Activated CD4-positive, alpha-beta T cell treated with anti-CD3 and anti-CD28 coated beads, Interleukin-2, amount 50 U/mL, for 24 hours (primary cell): ENCODE measurements at places on chromosomes 1 and 21.

DNA sequence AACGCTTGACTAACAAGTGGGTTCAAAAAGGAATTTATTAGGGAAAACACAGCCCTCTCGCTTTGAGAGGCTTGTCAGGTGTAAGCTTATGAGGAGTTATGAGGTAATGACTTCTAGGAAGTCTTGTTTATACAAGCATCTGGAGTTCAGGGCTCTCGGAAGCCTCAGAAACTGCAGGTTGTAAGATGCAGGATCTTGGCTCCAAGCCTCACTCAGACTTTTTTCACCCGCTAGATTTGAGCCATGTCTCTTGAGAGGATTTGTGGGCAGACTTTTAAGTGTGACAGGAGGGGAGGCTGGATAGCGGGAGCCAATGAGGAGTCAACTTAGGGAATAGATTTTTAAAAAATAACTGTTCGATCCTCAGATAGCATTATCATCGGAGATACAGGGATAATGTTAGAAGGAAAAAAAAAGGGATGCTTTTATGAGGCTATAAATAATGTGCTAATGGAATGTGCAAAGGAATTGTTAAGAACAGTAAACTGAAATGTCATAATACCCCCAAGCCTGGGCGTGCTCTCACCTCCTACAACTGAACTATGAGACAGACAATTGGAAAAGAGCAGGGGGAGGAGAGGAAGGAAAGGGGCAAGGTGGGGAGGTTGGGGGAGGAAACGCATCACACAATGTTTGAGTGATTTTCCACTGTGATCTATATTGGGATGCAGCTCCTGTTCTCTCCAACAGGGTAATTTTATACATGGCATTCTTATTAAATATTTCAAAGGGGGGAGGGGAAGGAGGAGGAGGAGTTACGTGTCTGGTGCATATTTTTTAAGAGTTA lies 107.4 kb upstream of the ESRRG start:
- DNase-seq, result no peak

DNA sequence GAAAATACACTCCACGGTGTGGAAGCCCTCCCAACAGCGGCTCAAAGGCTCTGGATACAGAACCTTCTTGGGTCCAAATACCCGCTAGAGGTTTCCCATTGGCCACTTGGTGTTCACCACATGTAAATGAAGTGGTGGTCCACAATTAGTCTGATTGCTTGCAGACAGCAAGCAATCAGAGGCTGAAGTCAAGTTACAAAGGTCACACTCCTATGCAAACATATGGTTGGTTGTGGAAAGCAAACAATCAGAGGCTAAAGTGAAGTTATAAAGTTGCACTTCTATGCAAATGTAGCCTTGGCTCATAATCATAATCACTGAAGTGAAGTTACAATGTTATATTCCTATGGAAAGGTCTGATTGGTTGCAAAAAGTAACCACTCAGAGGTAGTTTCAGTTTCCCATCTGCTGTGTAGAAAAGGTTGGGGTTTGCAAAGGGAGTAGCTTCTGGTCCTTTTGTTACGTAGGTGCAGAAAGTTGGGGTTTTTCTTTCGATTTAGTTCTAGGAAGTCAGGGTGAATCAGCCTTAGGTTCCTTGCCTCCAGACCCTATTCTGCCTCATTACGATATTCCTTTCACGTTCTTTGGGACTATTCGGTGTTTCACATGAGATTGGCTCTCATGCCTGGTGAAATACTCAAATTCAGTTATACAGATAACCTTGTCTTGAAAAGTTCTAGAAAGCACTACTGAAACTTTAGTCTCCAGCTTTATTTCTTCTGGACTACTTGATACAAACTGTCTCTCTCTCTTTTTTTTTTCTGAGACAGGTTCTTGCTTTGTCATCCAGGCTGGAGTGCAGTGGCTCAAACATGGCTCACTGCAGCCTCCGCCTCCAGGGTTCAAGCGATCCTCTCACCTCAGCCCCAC lies 36.7 kb upstream of the MTF2 start:
- DNase-seq, result no peak

- no peak for DNase-seq
Measured at GRCh38 chr21:39385299-39386145, 36.6 kb upstream of the HMGN1 start.

GRCh38 chr1:209662879-209663327 lies 10.7 kb upstream of the LAMB3 start:
- no peak for DNase-seq

DNA sequence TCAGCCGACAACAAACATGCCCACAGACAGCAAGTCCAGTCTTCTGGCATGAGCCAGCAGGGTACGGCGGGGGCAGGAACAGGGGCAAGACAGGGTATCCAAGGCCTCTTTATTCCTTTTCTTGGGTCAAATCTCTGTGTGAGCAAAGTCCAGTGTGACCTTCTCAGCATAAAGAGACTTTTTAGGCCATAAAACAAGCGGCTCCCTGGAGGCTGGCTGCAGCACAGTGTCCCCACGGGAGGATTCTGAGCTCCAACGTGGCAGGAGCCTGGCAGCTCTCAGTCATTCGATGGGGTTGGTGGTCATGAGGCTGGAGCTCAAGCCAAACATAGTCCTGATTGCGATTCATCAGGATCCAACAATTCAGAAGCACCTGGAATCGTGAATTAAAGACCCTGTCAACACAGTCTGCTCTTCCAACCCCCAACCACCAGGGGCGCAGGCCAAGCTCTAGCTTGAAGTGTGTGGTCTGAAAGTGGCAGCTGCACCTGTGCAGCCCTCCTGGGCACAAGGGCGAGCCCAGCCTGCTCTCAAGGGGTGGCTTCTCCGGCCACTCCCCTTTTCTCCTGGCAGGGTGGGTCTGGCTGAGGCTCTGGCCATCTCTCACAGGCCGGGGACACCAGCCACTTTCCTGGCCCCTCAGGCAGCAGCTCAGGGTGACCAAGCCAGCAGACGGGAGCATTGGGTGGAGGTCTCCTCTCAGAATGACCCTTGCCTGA lies 62.1 kb downstream of the SLC66A1 start:
- no peak for DNase-seq

DNA sequence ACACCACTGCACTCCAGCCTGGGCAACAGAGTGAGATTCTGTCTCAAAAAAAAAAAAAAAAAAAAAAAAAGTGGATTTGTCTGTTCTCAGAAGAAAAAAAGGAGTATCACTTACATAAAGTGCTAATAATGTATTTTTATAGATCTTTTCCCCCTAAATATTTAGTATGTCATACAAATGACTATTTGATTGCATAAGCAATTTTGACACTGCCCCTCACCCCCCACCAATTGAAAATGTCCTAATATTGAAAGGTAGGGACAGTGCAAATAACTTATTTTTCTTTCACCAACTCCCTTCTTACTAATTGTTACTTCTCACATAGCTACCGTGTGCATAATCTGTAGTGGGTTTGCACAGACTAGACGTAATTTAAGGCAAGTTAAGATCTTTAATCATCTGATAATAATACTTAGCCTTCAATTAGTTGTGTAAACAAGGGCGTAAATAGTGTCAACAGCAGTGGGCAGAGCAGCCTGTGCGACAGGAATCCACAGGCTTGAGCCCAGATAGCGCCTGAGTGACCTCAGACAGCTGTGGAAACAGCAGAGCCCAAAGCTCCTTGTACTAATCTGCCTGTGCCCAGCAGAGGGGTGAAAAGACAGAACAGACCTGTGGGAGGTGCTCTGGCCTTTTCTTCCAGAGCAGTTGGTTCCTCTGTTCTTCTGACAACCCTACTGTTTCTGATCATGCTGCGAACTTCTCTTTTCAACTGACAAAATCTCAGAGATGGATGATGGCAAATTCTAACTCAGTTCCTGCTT lies 4.5 kb upstream of the IER5 start:
- DNase-seq, result no peak

DNA sequence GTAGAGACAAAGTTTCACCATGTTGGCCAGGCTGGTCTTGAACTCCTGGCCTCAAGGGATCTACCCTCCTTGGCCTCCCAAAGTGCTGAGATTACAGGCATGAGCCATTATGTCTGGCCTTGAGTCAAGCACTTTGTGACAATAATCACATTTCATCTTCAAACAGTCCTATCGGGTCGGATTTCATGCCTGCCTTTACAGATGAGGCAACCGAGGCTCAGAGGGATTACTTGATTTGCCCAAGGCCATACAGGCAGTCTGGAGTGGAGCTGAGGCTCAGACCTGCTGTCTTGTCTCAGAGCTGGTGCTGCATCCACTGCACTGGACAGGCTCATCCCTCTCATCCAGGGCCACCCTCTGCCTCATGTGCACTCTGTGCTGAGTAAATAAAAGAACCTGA lies 26.6 kb downstream of the FAM151A start:
- DNase-seq, result no peak

GRCh38 chr1:201982082-201982622 lies 296 bp upstream of the RNPEP start:
- DNase-seq, result no peak

- no peak for DNase-seq
Measured at GRCh38 chr21:46421191-46421750, 37.4 kb upstream of the DIP2A start.

DNA sequence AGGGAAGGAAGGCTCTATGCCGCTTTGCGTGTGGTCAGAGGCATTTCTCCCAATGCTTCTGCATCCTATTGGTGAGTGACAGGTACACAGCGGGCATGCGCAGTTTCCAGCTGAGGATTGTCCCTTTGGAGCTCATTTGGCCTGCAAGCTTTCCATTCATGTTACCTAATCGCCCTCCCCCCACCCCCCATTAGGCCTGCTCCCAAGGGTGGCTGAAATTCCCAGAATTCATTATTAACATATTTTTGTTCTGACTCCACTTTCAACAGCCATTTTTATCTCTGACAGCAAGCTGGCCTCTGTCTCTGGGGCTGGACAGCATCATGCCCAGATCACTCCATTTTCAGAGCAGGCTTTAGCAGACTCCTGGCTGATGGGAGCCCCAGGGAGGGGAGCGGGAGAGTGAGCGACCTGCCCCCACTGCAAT lies 25.6 kb downstream of the MIS18A start:
- DNase-seq, result no peak

DNA sequence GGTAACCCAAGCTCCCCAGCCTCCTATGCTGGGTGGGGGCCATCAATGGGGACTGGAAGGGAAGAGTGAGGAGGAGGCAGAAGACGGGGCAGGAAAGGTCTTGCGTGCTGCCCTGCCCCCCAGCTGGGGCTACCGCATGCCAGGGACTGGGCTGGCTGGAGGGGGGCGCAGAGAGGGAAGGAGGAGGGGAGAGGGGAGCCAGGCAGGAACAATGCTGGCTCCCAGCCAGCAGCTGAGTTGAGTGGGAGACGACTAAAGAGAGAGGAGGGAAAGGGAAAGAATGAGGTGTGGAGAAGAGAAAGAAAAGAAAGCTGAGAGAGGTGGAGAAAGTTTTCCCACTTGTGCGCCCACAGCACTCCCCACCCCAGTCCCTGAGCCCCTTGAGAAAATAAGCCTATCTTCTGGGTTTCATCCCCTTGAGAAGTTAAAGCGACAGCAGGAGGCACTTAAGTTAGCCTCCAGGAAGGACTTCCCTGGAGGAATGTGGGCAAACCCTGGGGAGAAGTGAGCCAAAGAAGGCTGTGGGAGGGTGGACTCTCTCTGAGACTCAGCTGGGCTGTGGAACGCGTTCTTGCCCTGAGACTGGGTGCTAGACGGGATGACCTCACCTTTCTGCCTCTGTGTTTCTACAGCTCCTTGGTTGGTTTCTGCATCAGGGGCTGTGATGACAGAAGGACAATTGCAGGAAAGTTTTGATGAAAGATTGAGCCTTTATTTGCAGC lies 12.9 kb upstream of the NES start:
- DNase-seq, result no peak

DNA sequence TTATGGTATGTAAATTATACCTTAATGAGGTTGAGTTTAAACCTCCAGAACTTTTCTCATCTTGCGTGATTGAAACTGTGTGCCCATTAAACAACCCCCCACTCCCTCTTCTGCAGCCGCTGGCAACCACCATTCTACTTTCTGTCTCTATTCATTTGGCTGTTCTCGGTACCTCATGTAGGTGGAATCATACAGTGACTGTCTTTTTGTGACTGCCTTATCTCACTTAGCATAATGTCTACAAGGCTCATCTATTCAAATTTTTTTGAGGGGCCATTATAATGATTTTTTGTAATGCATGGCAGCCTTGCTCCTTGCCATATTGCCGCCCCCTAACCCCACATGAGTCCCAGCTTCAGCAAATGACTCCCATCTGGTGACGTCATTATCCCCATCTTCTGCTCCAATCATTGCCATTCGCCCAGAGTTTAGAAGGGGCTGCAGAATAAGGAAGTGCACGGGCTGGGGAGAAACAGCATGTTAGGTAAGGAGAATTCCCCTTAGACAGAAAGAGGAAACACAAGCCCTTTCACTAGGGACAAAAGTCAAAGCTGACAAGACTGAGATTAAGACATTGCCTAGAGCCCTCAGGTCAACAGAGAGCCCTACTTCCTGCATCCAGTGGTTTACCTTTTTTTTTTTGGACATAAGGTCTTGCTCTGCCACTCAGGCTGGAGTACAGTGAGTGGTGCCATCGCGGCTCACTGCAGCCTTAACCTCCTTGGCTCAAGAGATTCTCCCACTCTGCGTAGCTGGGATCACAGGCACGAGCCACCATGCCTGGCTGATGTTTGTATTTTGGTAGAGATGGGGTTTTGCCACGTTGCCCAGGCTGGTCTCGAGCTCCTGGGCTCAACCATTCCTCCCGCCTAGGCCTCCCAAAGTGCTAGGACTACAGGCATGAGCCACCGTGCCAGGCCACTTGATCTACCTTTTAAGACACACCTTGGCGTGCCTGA lies 78.4 kb upstream of the ERRFI1 start:
- no peak for DNase-seq

DNA sequence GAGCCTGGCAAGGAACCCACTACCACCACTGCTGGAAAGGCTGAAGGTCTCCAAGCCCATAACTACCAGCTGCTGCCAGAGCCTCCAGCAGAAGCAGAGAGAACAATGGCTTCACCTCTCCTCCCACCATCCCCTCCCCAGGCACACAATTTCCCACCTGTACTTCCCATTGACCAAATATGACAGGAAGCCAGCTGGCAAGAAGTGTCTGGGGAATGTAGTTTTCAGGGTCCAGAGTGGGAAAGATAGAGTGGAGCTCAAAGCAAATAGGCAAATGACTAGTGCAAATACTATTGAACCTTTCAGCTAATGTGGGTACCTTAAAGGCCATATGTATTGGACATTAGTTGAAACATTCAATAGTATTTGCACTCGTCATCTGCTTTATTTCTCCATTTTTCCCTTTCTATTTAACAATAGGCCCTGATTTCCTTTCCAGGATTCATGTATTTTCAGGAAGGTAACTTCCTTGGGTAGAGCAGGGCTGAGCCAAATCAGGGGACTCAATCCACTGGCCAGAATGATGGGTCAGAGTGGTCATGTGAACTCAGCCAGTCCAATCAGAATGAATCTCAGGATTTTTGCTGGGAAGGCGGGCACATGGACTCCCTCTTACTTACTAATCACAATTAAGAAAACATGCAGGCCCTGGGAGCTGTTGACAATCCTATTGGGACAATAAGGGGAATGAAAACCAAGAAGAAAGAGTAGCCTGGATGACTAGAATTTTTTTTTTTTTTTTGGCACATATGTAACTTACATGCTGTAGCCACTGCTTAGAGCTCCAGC lies 12.1 kb upstream of the NFYC start:
- DNase-seq, result no peak

- DNase-seq, result no peak
Measured at GRCh38 chr1:68745011-68745410, 248.1 kb upstream of the DEPDC1 start.

- DNase-seq, result no peak
Measured at GRCh38 chr1:69073176-69073575, 494.5 kb upstream of the LRRC7 start.

- DNase-seq, result no peak
Measured at GRCh38 chr1:158251163-158251562, 3.1 kb upstream of the CD1A start.

- DNase-seq, result no peak
Measured at GRCh38 chr1:24683713-24684162, 40.6 kb downstream of the SRRM1 start.
